ENCODE measurements at places on chromosomes 13 and 19.

- no peak for DNase-seq
These were observed 136.4 kb downstream of the ZAR1L start for GRCh38 chr13:32178763-32179162.

- DNase-seq, result no peak
These were observed 131.3 kb upstream of the POSTN start for GRCh38 chr13:37729876-37730275.

- DNase-seq, result no peak
These were observed 56.6 kb upstream of the DOCK9 start for GRCh38 chr13:99034333-99035085.

DNA sequence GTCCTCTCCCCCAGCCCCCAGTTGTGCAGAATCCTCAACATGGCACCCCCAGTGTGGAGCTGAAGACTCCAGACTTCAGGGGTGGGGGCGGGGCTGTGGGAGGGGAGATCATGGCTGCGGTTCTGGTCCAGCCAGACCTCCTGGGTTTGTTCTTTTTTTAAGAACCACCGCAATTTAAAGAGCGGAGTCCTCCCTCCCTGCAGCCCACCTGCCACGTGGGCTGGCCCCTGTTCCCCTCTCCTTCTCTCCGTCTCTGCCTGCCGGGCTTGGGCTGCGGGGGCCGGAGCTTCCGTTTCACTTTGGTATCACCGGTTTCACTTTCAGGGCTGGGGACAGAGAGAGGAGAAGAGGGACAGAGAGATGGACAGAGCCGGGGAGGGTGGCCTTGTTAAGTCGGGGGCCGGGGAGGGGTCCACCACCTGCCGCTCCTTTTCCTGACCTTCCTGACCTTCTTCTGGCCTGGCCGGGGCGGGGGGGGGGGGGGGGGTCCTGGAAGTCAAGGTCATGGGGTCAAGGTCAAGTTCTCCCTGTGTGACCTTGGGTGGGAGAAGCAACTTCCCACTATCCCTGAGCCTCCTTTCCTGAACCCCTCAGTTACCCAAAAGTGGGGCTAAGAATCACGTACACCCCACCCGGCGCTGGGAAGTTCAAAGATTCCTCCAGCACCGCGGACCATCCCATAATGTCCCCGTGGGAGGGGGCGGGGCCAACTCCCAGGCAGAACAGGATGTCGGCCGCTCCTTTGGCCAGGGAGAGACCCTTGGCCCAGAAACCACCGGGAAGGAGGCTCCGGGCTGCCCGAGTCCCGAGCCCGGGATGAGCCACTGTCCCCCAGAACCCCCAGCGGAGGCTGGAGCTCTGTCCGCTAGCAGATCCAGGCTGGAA, 11.3 kb upstream of the ZBTB7A start:
- DNase-seq, result no peak

DNA sequence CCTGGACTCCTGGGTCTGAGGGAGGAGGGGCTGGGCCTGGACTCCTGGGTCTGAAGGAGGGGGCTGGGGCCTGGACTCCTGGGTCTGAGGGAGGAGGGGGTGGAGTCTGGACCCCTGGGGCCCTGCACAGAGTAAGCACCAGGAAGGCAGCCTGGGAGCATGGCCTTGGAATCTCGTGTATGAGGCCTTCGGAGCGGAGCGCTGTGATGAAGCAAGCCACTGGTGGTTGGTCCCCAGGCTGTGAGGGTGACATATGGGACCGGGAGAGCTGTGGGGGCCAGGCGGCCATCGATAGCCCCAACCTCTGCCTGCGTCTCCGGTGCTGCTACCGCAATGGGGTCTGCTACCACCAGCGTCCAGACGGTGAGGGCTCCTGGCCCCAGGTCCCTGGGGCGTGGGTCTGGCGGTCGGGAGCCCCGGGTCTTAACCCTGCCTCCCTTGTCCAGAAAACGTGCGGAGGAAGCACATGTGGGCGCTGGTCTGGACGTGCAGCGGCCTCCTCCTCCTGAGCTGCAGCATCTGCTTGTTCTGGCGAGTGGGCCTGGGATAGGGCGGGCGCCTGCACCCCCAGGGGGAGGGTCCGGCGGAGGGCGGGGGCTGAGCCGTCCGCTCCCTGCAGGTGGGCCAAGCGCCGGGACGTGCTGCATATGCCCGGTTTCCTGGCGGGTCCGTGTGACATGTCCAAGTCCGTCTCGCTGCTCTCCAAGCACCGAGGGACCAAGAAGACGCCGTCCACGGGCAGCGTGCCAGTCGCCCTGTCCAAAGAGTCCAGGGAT, 918 bp downstream of the TMEM190 start:
- DNase-seq, result no peak

GRCh38 chr19:13214036-13214730, 64.0 kb downstream of the IER2 start:
- no peak for DNase-seq

DNA sequence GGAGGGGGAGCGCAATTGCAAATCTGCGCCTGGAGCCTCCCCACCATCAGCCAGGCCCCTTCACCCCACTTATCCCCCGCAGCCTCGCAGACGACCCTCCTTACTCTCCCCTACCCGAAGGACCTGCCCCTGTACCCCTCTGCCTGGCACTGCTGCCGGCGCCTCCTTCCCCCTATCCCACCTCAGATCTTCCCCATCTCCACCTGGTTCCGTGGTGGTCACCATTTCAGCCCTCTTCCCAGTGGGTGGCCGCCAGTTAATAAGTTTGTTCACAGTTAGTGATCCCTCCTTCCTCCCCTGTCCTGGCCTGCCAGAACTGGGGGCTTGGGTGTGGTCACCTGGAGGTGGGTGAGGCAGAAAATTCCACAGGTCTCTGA, 397 bp downstream of the SLC44A2 start:
- DNase-seq, result no peak

DNA sequence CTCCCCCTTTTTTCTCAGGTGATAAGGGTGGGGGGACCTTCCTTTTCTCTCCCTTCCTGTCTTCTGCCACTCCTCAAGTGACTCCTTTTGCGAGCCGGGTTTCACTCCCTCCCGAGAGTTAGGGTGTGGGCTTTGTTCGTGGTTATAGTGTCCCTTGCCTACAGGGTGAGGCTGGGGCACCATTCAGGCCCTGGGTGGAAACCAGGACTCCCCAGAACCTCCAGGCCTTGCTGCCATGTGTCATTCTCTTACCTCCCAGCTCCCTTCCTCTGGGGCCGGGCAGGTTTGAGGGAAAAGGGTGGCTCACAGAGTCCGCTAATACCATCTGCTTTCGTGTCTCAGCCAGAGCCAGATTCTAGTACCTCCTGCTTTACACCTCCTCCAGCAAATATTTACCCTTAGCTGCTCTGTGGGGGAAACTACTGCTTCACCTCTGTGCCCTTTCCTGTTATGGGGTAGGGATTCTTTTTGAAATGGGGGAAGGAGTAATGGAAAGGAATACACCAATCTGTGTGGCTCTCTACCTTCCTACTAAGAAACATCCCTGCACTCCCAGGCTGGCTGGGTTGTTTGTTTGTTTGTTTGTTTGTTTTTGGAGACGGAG, 2.8 kb downstream of the ACTN4 start:
- DNase-seq, result no peak

GRCh38 chr13:113526466-113527220, 36.1 kb upstream of the DCUN1D2 start:
- no peak for DNase-seq

DNA sequence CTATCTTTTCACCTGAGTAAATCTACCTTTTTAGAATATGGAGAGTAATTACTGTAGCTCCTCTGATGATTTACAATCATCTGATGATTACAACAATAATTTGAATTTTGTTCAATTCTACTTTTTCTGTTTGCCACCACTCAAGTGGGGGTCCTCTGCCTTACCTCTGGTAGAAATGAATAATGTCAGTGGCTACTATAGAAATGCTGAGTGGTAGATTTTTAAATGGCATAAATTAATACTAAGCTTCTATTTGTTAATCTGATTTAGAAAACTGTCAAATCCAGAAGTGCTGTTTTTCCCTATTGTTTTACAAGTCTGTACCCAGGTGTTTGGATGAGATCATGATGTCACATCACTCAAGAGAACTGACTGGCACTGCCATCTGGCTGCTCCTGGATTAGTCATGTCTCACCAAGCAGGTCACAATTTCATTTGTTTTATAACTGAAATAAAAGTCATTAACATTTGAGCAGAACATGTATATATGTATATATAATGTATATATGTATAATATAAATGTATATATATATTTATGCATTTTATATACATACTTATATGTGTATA, 494.8 kb downstream of the TBC1D4 start:
- DNase-seq, result no peak

- no peak for DNase-seq
These were observed 156.9 kb upstream of the DACH1 start for GRCh38 chr13:72023895-72024294.

DNA sequence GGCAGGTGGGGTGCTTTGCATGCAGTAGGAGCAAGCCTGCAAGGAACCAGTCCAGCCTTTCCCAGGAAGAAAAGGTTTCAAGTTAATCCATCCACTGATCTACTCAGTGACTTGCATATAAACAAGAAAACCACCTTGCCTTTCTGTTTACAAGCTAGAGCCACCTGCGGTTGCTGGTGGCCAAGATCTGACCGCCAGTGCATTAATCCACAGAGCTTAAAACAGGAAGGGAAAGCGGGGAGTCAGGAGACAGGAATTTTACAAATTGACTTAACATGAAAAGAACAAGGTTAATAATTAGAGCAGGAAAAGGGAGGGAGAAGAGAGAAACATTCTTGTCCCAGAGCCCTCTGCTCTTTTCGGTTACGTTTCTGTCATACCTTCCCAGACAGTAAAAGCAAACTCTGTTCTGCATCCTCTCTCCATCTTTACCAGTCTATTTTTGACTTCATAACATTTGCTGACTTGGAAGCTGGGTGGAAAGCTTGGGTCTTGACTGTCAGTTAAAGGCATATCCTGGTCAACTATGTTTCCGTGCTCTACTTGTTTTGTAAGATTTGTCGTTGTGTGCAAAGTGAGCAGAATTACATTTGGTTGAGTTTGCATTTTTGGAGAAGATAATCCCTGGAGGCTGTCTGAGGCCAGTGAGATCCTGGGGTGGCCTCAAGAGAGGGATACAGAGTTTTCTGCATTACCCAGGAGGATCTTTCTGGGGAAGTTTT, 760.6 kb downstream of the EFNB2 start:
- no peak for DNase-seq

- DNase-seq, result peak; percentile 67
These were observed 225.2 kb downstream of the FOXO1 start for GRCh38 chr13:40440990-40441820.

DNA sequence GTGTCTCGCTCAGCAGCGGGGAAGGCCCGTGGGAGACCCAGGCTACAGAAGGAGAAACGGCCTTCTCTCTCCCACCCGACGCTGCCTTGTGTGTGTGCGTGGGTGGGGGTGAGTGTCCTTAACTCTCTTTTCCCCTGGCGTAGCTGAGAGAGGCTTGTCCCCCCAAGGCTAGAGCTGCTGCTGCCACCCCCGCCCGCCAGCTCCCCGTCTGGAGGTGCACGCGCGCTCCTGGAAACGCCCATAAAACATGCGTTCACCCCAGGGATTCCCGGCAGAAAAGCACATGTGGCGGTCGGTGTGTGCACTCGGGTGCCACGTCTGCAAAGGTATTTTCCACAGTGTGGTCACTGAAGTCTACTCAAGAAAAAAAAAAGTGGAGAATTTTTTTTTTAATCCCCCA, 36.1 kb downstream of the GADD45B start:
- no peak for DNase-seq

DNA sequence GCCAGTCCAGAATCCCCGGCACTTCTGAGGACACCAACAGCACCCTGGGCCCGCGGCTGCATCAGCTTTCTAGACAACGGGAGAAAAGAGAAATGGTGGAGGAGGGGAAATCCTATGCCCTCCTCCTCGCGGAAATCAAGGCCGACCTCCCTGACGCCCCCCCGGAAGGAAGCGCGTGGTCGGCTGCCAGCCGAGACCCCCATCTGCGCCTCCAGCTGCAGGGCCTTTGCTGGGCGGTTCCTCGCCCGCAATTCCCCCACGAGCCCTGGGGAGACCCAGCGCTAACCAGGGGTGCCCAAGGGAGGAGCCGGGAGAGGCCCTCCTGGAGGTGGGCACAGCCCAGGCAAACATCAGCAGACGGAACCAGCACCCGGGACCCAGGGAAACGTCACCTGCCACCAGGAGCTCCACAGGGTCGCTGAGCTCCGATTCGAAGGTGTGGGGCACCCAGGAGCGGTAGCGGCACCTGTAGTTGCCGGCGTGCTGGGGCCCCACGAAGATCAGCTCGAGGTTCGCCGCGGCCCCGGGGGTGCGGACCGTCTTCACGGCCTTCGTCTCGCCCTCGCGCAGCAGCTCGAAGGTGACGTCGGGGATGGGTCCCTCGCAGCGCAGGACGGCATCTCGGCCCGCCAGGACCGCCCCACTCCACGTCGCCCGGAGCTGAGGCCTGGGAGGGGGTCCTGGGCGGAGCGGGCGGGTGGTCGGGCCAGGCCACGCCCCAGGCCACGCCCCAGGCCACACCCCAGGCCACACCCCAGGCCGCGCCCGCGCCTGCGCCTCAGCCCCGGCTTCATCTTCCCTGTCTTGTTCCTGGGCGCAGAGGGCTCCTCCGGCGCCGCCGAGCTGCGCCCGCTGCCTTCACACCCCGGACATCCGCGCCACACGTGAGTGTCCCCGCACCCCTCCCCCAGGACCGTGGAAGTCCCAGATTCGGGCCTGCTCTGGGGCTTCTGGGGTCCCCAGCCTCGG, 6.0 kb downstream of the A1BG start:
- DNase-seq, result peak; percentile 67

GRCh38 chr19:10191347-10191746, 3.4 kb downstream of the DNMT1 start:
- DNase-seq, result no peak

DNA sequence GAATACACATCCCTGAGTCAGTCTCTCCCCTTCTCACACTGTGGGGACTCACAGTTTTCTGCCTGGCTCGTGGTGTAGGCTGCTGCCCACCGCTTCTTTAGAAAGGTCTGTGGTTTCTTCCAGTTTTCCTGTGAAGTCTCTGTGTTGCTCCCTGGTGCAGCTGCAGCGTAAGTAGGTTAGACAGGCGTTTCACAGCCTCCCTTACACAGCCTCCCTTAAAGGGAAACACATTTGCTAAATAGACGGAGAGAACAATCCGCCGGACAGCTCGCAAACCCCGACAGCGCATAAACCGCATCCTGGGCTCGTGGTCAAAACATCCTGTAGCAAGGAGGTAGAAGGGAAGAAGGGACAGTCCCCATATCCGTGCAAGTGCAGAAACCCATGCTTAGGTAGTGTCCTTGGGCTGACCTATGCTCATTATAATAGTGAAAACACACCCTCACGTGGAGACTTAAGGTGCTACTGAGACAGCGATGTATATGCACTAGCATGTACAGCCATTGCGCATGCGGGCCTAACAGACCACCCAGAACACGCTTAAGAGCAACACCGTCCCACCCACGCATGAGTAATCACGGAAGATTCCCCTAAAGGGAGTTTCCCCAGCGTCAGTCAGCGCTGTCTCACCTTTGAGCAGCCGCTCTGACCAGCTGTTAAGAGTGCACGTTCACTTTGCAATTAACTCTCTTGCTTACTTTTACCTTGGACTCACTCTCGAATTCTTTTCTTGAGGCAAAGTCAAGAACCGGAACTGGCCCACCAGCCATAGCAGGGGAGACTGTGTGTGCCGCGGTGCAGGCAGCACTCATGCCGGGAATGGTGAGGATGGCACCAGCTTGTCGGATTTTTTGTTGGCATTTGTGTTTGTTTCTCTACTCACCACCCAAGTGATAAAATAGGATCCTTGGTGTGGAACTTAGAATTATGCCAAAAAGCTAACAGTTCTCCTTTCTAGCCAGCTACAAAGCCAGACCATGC, 16.6 kb downstream of the SIGLEC8 start:
- DNase-seq, result no peak

GRCh38 chr13:72890546-72890945, 108.6 kb downstream of the PIBF1 start:
- no peak for DNase-seq

- no peak for DNase-seq
These were observed 116.2 kb upstream of the FREM2 start for GRCh38 chr13:38570706-38571105.

- DNase-seq, result no peak
These were observed 48.8 kb upstream of the IRS2 start for GRCh38 chr13:109834973-109835720.
